ENCODE measurements at places on chromosomes 6 and 20.

DNA sequence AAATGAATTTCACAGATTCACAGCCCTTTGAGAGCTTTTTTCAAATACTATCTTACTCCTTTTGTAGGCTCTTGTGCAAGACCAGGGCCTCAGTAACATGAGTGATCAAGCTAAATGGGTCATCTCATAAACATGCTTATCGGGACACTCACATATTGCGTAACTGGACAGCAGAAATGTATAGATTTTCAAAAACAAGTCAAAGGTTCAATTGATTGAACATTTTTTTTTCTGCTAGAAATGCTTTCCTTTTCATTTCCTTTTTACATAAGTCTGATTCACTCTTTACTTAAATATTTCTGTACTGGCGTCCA is 8.7 kb upstream of the SALL4 start:
- no peak for DNase-seq

- DNase-seq = no peak
Measured at GRCh38 chr20:1867495-1868260, 27.5 kb upstream of the SIRPA start.

- DNase-seq = no peak
Measured at GRCh38 chr6:33534702-33535101, 45.4 kb downstream of the BAK1 start.

DNA sequence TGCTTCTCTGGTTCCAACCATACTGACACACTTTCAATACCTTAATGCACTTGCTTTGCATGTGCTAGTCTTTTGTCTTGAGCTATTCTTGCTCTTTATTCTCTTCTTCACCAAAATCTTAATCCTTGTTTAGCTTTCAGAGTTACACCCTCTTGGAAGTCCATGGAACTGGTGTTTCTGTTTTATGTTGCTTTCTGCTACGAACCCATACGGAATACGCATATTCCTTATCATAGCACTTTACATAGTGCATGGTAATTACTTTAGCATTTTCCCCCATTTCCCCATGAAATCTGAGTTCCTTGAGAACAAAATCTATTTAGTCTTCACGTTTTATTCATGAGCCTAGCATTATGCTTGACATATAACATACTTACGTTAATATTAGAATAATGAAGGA is 270.9 kb downstream of the NKAIN2 start:
- no peak for DNase-seq

DNA sequence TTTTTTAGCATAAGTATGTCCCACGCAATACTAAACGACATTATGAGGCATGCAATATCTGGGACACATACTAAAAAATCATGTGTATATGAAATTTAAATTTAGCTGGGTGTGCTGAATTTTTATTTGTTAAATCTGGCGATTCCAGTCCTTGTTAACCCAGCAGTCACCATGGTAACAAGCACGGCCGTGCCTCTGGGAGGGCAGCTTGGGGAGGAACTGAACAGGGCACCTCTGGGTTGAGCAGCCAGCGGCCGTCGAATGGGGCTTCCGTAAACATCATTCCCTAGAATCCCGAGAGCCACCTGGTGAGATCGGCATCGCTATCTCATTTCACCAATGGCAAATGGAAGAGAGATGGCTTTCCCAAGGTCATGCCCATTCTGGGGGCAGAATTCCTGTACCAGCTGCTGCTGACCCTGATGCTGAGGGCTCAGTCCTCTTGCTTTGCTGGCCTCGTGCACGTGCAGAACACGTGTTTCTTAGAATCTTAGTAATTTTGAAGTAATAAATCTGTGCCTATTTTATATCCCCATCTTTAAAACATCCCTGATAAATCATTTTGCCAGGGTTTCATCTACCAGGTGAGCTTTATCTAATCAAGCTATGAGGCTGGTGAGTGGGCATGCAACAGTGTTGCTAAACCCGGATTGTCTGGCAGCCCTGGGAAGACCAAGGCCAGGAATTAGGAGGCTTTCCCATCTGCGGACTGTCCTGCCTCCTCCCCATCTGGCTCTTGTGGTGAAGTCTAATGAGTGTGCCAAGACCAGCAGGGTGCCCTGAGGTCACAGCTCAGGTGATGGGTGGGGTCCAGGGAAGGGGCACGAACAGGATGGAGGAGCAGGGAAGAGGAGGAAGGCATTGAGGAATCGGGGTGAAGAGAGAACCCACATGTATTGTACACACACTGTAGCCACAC is 85.1 kb downstream of the AGPAT4 start:
- no peak for DNase-seq

- DNase-seq = no peak
Measured at GRCh38 chr20:57582432-57583288, 21.8 kb downstream of the PCK1 start.

DNA sequence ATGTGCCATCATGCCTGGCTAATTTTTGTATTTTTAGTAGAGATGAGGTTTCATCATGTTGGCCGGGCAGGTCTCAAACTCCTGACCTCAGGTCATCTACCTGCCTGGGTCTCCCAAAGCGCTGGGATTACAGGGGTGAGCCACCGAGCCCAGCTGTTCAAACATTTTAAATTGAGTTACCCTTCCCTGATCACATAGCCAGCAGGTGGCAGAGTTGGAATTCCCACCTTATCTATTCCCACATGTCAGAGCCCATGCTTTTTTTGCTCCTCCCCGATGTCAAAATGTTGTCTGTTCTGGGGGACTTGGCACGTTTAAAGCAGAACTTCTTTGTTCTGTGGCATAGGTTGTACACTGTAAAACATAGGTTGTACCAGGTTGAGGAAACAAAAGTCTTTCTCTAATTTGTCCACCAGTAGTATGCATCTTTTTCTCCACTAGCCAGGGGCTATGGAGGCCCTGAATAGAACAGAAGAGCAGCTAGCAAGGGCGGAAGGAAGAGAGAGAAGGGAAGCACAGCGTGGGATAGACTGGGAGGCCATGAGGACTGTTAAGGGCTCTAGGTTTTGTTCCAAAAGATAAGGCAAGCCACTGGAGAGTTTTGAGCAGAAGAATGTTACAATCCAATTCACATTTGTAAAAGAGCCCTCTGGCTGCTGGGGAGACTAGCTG is 7.3 kb upstream of the LBP start:
- no peak for DNase-seq

DNA sequence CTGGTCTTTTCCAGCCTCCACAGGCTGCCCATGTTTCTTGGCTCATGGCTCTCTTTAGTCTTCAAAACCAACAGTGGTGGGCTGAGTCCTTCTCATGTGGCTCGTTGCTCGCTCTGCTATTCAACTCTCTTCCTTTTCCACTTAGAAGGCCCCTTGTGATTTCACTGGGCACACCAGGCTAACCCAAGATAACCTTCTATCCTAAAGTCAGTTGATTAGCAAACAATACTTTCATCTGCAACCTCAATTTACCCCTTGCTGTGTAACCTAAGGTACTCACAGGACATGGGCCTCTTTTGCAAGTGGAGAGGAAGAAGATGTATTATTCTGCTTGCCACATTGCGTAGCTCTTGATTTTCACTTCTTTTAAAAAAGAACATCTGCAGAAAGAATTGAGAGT is 79.6 kb downstream of the UTRN start:
- no peak for DNase-seq

DNA sequence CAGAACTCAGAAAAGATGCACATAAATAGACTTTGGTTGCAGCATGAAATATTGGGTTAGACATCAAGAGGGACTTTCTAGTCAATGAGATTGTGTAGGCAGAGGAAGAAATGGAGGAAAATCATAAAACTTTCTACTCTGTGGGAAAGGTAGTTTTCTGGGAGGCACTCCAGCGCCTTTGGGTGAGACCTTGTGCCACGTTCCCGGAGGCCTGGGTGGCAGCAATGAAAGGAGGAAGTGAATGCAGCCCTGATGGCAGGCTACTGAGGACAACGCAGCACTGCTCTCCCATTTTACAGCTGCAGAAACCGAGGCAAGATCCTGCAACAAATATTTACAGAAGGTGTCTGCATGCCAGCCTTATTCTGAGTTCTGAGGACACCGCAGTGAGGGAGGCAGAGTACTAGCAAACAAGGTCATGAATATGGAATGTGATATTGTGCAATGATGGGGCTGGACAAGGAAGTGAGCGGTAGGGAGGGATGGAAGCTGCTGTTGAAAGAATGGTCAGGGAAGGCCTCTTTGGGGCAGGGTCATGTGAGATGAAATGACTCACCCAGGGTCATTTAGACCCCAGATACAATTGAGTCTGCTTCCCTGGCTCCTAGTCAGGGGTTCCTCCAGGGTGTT is 159.1 kb downstream of the TFAP2C start:
- no peak for DNase-seq

DNA sequence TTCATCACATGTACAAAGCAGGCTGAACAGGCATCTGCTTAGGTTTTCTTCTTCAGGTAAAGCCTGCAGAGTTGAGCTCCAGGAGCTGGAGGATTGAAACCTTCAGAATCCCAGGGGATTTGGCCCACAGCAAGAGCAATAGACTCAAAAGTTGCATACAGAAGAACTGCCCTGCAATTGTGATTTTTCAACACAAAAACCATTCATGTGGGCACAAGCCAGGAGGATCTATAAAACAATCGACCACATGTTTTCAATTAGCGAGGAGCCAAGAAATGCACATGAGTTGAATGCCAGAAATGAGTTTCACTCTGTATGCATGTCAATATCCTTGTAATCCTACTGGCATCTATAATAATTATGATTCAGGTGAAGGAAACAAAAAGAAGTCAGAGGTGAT is 576.4 kb downstream of the HDGFL1 start:
- DNase-seq = no peak

- DNase-seq = peak; percentile 31
Measured at GRCh38 chr6:109008537-109009235, 86.0 kb downstream of the SESN1 start.

DNA sequence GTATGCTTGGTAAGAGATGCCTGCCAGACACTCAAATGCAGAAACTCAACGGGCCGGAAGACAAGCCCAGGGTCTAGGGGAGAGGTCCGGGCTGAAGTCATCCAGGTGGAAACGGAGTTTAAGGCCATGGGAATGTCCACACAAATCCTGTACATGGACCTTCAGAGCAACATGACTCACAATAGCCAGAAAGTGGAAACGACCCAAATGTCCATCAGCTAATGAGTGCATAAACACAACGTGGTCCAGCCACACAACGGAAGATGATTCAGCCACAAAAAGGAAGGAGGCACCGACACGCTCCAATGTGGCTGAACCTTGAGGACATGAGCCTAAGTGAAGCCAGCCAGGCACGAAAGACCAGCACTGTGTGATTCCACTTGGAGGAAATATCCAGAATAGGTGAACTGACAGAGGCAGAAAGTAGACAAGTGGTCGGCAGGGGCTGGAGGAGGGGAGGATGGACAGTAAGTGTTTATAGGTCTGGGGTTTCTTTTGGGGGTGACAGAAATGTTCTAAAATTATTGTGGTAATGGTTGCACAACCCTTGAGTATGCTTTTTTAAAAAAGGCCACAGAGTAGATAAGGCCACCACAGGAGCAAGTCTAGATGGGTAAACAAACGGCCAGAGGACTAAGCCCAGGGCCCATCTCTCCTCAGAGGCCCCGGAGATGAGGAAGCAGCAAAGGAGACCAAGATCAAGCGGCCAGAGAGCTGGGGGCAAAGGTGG is 105.6 kb downstream of the PREX1 start:
- peak; percentile 94 for DNase-seq

DNA sequence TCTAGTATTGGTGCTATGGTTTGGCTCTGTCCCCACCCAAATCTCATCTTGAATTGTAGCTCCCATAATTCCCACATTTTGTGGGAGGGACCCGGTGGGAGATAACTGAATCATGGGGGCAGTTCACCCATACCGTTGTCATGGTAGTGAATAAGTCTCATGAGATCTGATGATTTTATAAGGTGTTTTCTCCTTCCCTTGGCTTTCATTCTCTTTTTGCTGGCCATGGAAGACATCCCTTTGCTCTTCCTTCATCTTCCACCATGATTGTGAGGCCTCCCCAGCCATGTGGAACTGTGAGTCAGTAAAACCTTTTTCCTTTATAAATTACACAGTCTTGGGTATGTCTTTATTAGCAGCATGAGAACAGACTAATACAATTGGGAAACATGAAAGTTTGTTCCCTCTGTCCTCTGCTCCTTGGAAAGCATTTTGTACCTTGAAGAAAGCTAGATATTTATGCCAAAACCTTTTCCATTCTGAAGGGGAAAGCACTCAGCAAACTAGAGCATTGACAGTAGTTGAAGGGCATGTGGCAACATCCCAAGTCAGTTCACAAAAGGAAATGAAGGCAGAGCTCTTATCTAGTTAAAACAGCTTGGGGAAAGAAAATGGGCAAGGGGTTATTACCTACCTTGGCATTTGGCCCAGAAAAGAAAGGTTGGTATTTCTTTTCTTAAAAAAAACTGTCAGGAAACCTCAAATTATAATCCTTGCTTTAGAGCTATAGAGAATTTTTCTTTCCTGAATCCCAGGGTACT is 10.7 kb upstream of the TNFAIP3 start:
- no peak for DNase-seq

GRCh38 chr6:105015482-105015881 is 58.6 kb downstream of the LIN28B start:
- DNase-seq = no peak

- DNase-seq = no peak
Measured at GRCh38 chr6:135383301-135383700, 114.2 kb downstream of the AHI1 start.

DNA sequence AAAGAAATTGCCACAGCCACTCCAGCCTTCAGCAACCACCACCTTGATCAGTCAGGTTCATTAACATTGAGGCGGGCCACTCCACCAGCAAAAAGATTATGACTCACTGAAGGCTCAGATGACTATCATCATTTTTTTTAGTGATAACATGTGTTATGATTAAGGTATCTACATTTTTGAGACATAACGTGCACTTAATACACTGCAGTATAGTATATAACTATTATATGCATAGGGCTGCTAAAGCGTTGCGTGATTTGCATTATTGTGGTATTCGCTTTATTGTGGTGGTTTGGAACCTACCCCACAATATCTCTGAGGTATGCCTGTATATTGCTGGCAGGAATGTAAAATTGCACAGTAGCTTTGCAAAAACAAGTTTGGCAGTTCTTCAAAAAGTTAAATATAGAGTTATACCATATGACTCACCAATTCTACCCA is 6.8 kb upstream of the RIPK1 start:
- DNase-seq = no peak

Data from glomerular endothelial cell (primary cell).